Hindlimb muscle (tissue), 1 donor: ENCODE measurements at places on chromosomes 11 and 22. TPM values are rescaled to one million over a fixed set of nuclear protein-coding genes. Genes with fewer than 3 reads are reported as not detected.

Gene SMC1B
- 0.06 TPM for polyA plus RNA-seq

Gene TUB
- polyA plus RNA-seq = 9.3 TPM

Gene OR51E2
- 0.76 TPM for polyA plus RNA-seq

Gene OAF
- 45.2 TPM for polyA plus RNA-seq

Gene CAPN5
- 10.6 TPM for polyA plus RNA-seq

Gene JHY
- 1.4 TPM for polyA plus RNA-seq

Gene NRGN
- polyA plus RNA-seq = 5.3 TPM

Gene SORL1
- polyA plus RNA-seq = 3.3 TPM

Gene MUC5B
- 0.03 TPM for polyA plus RNA-seq

Gene RAG2
- 0.28 TPM for polyA plus RNA-seq

Gene MPPED2
- 4.4 TPM for polyA plus RNA-seq

Gene SCGB1D2
- not detected for polyA plus RNA-seq

Gene CASP4
- 29.7 TPM for polyA plus RNA-seq

Gene KCNK4
- polyA plus RNA-seq = not detected

Gene TST
- 21.1 TPM for polyA plus RNA-seq

Gene KRTAP5-11
- not detected for polyA plus RNA-seq
